ENCODE measurements at places on chromosomes 4 and X.
A peak's percentile ranks its signal among the peaks of the same experiment; 100 is the strongest.

DNA sequence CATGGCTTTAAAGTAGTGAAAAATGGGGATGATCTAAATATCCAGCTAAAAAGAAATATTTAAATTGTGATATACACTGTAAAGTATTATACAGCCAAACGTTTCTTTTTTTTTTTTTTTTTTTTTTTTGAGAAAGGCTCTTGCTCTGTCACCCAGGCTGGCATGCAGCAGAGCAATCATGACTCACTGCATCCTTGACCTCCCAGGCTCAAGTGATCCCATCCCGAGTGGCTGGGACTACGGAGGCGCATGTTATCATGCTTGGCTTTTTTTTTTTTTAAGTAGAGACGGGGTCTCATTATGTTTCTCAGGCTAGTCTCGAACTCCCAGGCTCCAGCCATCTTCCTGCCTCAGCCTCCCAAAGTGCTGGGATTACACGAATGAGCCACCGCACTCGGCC lies 17.1 kb downstream of the SMIM14 start:
- DNase-seq: no peak

- no peak for DNase-seq
Measured at GRCh38 chr4:152109531-152110509, 349.0 kb upstream of the GATB start.

DNA sequence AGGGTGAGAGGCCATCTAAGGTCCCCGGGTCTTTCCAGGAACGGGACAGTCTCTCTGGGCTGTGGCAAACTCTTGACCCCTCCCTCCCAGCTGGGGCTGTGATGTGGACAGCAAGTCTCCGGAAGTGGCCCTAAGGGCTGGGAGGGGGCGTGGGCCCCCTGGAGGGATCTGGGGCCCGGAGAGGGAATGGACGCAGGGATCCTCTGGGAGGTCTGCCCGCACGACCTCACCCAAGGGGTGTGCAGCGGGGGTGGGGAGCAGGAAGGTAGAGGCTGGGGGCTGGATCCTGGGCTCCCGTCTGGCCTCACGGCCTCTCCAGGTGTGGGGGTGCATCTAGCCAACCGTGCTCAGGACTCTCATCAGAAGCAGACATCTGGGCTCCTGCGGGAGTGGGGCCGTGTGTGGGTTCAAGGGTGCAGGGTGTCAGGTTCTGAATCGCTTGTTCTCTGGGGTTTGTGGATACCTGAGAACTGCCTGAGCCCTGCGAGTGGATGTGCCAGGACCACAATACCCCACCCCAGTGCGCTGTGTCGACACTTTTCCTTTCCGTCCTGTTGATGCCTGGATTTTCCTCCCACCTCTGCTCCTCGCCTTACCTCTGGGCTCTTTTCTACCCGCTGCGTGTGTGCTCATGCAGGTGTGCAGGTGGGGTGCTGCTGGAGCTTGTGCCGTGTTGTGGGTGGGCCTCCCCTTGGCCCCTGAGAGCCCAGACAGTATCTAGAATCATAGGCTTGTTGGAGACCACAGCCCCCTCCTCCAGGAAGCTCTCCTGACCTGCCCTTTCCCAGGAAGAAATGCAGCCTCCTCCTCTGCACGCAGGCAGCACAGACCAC lies 915 bp downstream of the CPZ start:
- DNase-seq: no peak

DNA sequence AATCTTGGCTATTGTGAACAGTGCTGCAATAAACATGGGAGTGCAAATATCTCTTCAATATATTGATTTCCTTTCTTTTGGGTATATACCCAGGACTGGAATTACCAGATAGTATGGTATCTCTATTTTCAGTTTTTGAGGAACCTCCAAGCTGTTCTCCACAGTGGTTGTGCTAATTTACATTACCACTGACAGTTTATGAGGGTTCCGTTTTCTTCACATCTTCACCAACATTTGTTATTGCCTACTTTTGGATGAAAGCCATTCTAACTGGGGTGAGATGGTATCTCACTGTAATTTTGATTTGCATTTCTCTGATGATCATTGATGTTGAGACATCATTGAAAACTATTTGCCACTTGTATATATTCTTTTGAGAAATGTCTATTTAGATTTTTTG lies 79.6 kb upstream of the ZNF827 start:
- no peak for DNase-seq

DNA sequence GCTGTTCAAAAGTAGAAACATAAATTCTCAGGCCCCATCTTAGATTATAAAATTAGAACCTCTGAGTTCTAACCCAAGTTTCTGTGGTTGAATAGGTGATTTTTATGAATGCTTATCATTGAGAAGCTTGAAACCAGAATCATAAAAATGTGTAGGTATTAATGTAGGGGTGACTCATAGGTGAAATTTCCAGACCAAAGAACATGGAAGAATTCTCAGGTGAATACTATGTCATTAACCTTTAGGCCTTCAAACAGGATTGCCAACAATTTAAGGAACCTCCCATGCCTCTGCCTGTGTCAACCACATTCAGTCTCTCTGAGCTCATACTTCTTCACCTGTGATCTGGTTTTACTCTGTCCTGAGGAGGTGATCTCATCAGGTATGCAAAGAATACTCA lies 177.8 kb downstream of the NPFFR2 start:
- no peak for DNase-seq

GRCh38 chrX:41085878-41086626 lies 807 bp downstream of the USP9X start:
- peak; percentile 64 for DNase-seq

DNA sequence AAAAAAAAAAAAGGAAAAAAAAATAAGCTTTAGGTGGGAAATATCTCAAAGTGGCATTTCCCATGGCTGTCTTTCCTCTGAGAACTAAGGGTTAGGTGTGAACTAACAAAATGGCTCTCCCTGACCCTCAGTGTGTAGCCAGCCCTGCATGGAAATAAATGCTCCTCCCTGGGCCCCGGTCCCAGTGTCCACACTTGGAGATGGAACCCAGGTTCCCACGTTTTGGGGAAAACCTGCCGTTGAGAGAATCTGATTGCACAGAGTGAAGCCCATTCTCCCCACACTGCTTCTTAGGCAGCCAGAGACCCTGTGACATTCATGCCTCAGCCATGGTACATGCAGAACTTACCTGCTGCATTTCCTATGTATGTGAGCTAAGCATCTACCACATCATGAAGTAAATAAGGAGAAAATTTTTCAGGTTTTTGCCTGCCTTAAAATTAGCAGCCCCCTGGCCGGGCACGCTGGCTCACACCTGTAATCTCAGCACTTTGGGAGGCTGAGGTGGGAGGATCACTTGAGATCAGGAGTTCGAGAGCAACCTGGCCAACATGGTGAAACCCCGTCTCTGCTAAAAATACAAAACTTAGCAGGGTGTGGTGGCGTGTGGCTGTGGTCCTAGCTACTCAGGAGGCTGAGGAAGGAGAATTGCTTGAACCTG lies 34.5 kb downstream of the HTT-AS start:
- no peak for DNase-seq

- DNase-seq: no peak
Measured at GRCh38 chr4:132384709-132385108, 764.4 kb upstream of the PCDH10 start.

- DNase-seq: no peak
Measured at GRCh38 chrX:141662781-141663180, 35.8 kb downstream of the SPANXD start.

GRCh38 chrX:78437621-78438020 lies 110.2 kb upstream of the CYSLTR1 start:
- no peak for DNase-seq

- no peak for DNase-seq
Measured at GRCh38 chrX:10636337-10636736, 16.0 kb upstream of the MID1 start.

DNA sequence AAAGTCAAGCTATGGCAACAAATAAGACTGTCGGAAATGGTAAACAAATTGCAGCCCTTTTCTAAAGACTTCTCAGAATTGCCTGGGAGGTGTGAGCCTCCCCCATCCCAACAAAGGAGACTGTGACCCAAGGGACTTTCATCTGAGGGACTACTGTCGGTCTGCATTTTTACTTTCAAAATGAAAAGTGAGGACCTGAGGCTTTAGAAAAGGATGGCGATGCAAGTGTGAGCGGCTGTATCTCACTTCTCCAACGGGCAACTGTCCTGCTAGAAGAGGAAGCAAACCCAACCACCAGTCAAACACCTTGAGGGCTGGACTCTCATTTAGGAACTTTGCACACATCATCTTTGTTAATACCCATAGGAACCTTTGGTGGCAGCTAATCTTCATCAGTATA lies 62.6 kb upstream of the CLNK start:
- DNase-seq: no peak

DNA sequence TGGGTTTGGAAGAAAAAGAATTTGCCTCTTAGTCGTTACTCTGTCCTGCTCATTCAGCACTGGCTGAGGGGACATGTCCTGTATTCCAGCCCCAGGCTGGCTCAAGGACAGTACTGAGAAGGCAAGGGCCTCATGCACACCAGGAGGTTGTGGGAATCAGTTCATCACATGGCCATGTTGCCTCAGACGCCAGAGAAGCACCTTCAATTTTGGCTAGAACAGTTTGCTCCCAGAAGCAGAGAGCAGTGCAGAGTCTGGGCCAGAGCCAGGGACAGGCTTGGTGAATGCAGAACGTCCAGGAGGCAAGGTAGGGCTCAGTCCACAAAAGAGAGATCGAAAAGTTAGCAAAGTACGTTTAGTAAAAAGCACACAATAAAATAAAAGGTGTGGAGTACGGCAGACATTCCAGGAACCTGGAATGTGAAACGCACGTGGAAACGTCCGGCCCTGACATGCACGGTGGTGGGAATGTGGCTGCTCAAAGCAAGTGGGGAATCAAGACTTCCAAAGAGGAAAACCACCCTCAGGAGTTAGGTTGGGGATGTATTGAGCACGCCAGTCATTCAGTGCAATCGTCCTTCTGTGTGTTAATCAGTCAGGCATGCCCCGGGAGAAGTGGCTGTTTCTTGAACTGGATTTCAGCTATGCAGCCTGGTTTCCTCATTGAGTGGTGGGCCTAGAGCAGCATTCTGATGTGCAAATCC lies 1.2 kb upstream of the SLC2A9 start:
- DNase-seq: no peak

DNA sequence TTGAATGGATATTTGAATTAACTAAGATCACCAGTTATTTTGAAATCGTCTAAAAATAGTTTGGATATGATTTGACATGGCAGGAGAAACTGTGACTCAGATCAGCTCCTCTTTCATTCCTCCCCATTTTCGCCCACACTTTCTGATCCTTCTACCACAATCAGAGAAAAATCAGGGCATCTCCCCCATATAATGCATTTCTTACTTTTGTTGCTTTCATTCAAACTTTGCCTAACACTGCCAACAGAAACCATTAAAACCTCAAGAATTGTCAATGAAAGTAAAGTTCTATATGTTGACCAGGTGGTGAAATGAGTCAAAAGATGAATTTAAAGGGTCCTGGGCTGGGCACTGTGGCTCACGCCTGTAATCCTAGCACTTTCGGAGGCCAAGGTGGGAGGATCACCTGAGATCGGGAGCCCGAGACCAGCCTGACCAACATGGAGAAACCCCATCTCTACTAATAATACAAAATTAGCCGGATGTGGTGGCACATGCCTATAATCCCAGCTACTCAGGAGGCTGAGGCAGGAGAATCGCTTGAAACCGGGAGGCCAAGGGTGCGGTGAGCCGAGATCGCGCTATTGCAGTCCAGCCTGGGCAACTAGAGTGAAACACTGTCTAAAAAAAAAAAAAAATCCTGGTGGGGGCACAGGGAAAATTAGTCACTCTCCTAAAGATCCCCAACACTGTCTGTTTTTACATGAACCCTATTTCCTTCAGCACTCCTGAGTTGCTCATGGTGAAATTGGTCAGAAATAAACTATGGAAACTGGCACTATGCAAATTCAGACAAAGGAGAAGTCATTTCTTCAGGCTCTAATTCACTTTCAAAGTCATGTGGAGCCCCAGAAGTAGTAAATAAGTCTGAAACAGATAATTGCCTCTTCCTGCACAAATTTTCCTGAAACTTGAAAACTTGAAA lies 122.8 kb upstream of the NOCT start:
- no peak for DNase-seq

- no peak for DNase-seq
Measured at GRCh38 chrX:69503228-69503781, 821 bp upstream of the NALF2 start.

- DNase-seq: no peak
Measured at GRCh38 chrX:104284507-104284906, 29.8 kb upstream of the ESX1 start.

DNA sequence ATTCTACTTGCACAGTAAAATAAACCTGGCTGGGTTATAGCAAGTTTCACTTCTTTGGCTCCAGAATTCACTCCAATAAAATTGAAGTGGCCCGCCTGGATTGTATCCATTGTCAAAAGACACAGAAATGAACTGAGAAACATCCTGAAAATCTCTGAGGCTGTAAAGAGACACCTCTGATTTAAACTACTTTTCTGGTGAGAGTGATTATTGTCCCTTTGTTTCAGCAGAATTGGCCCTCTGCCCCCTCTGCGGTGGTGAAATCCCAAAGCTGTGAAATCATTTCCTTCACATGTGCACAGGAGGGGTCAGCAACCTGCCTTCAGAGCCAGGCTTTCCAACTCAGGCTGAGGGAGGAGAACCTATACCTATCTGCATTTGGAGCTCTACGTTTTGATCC lies 23.0 kb downstream of the GAB3 start:
- DNase-seq: no peak

DNA sequence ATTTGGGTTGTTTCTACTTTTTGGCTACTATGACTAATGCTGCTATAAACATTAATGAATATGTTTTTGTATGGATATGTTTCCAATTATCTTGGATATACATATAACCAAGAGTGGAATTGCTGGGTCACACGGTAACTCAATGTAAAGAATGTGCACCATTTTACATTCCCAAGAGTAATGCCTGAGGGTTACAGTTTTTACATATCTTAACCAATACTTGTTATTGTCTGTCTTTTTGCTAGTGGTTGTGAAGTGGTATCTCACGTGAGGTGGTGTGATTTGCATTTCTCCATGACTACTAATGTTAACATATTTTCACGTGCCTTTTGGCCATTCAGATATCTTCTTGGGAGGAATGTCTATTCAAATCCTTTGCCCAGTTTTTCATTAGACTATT lies 200.3 kb upstream of the MAB21L2 start:
- DNase-seq: no peak

GRCh38 chr4:15163284-15163645 lies 161.0 kb downstream of the CPEB2 start:
- no peak for DNase-seq

DNA sequence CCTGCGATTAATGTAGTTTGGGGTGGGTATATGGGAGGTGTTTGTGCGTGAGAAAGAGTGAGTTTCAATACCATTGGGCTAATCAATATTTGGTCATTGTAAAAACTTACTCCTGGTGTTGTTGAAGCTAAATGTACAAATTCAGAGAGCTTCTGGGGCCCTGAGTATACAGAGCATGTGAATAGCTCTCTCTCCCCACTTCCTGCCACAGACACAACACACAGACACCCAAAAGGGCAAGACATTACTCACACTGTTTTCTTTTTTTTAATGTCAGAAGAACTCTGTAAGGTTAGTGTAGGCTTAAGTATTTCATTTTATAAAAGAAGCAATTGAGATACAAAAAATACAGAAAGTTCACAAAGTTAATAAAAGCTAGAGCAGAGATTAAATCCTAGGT lies 151.3 kb upstream of the KCNIP4 start:
- DNase-seq: no peak
